ENCODE measurements at places on chromosomes 5 and 9.

DNA sequence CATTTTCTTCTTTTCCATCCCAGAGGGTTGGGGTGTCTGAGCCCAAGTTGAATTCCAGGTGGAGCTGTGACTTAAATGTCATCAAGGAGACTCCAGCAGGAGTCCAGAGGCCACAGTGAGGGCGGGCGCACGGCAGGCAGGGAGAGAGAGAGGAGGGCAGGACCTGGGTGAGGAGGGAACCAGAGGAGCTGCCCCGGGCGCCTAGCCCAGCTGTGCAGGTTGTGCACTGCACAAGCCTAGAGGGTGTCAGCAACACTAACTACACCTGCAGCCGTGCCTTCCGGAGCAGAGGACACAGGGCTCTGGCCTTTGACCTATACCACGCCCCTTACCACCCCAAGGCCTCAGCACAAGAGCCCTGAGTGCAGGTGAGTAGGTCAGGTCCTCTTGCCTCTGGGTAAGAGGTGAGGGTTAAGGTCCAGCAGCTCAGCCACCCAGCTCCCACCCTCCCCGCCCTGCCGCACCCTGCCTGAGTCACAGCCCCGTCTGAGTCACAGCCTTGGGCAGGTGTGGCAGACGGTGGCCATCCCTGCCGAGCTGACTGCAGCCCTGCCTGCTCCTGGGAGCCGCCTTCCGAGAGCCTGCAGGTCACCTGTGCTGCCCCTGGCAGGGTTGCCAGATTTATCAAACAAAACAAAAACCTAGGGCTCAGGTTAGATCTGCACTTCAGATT, 6.4 kb upstream of the AGPAT2 start:
- DNase-seq: no peak

DNA sequence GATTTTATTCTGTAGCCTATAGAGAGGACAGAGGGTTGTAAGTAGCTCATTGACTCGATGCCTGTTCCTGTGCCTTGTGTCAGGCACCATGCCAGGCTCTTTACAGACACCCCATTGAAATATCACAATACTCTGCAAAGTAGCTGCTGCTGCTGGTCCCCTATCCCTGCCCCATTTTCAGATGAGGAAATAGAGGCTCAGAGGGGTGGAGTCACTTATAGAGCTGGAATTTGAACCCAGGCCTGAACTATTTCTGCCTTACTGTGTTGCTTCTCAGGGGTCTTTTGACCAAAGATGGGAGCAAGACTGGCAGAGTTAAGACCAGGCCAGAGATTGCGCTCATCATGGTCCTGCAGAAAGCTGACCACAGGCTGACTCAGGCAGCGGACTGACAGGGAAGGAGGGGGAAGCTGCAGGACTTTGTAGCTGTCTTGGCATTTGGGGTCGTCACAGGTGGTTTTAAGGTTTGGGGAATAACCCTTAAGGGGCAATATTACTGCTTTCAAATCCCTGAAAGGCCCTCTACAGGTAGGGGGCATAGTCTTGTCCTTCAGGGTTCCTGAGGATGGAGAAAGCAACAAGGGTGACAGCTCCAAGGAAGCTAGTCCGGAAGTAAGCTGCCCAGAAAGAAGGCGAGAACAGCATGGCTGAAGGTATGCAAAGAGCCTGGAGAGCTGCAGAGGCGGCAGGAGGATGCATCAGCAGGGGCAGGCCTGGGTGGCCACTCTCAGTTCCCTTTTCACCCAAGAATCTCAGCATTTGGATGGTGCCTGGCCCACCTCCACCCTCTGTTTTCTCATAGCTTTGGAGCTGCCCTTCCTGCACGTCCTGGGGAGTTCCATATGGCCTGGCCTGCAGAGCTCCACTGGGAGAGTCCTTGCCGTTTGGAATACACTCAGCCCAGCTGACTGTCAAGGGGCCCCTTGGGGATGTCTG, 18.3 kb upstream of the NDST1 start:
- DNase-seq: no peak

DNA sequence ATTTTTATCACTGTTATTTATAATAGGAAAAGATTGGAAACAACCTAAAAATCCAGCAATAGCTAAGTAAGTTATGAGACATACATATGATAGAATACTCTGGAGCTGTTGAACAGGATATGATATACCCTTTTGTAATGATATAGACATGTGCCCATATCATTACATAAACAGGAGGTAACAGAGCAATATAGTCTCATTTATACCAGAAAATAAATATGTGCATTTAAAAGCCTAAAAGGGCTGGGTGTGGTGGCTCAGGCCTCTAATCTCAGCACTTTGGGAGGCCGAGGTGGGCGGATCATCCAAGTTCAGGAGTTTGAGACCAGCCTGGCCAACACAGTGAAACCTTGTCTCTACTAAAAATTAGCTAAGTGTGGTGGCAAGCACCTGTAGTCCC, 2.3 kb upstream of the FABP6 start:
- DNase-seq: no peak

DNA sequence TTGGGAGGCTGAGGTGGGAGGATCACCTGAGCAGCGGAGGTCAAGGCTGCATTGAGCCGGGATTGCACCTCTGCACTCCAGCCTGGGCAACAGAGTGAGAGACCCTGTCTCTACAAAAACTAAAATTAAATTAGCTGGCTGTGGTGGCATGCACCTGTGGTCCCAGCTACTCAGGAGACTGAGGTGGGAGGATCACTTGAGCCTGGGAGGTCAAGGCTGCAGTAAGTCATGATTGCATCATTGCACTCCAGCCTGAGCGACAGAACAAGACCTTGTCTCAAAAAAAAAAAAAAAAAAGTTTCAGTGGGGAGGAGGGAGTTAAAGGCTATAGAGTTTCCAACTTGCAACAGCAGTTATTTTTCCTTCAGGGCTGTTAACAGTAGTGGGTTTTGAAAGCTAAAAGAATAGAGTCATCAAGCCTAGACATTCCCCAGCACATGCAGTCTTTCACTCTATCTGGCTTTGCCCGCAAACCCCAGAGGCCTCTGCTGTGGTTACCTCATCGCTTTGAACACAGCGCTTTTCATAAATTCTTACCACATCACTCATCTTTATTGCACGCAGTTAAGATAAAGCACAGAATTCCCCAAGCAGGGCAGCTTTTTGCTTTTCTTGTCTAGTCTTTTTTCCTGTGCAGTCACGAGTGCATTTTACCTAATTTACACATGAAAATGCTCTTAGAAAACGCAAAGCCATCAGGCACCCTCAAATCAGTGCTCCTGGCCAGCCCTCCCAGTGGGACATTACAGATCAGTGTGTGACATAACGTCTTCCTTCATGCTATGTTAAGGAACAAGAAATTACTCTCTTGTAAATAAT, 8.7 kb upstream of the SLC2A8 start:
- no peak for DNase-seq

DNA sequence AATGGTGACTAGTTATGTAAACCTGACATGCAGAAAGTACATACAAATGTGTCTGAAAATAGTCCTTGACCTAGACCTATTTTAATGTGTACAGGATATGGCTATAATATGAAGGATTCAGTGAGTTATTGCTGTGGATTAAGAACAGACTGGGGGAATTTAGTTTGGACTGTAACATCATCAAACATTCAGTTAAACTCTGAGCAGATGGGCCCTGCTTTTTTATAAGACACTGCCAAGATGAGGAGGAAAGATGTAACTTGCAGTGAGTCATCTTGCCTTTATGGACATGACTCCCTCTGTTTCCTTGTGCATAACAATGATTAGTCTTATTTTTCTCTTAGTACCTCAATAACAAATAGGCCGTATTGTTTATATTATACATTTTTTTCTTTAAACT, 12.2 kb downstream of the PPP3R2 start:
- DNase-seq: no peak

DNA sequence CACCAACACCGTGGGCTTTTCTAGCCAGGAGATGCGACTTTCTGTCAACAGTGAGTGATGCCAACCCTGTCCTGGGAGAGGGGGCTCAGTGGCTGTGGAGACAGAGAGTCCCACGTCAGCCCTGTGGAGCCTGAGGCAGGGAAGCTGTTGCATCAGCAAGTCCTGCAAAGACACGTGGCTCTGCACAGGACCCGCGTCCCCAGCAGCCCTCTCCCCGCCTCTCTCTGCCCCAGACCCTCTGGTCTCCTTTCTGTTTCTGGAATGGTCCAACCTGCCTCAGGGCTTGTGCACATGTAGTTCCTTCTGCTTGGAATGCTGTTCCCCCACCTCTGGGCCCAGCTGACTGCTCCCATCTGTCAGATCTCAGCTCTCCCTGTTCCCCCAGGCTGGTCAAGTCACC, 60.4 kb downstream of the HMCN2 start:
- DNase-seq: no peak

DNA sequence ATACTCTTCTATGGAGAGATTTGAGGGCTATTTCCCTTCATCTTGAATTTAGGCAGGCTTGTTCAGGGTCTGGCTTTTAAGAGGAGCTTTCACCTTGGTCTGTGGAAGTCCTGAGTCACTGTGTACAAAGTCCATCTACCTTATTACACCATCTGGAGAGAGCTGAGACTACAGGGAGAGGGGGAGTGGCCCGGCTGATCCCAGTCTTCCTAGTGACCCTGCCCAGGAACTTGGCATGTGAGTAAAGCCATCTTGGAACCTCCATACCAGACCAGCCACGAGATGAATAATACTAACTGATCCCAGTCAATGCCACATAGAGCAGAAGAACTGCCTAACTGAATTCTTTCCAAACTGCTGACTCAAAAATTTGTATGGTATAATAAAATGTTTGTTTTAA, 8.4 kb upstream of the IL6ST start:
- DNase-seq: no peak

- DNase-seq: no peak
Observed at GRCh38 chr5:146507428-146507827, 8.6 kb downstream of the GPR151 start.

DNA sequence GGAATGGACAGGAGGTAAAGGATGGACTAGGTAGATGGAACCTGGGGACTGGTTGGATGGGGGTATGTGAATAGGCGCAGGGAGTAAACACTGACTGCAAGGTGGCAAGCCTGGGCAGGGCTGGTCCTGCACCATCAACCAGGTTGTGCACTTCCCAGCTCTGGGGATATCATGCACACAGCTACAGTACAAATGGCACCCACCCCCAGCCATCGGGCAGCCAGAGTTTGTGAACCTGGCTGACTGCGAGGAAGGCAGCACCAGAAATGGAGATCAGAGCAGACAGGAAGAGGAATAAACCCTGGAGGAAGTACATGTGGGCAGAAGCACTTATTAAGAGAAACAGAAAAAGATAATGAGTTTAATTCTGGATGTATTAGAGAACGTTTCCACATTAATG, 229.1 kb downstream of the ESM1 start:
- DNase-seq: no peak

DNA sequence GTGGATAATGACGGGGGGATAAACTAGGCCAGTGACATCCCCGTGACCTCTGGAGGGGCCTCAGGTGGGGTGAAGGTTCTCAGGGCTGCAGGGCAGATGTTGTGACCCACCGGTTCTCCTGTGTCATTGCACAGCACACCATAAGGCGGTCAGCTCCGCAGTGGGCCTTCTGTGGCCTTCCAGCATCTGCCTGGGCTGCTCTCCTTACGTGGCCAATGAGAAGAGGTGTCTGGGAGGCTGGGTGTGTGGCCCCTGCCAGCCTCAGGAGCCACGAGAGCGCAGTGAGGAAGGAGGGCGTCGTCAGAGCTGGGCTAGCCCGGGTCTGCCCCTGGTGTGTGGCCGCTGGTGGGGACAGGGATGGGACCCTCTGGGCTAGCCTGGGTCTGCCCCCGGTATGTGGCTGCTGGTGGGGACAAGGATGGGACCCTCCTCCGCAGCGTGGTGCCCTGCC, 48.7 kb downstream of the COL5A1 start:
- no peak for DNase-seq

GRCh38 chr5:142716963-142717362, 31.1 kb upstream of the FGF1 start:
- no peak for DNase-seq

DNA sequence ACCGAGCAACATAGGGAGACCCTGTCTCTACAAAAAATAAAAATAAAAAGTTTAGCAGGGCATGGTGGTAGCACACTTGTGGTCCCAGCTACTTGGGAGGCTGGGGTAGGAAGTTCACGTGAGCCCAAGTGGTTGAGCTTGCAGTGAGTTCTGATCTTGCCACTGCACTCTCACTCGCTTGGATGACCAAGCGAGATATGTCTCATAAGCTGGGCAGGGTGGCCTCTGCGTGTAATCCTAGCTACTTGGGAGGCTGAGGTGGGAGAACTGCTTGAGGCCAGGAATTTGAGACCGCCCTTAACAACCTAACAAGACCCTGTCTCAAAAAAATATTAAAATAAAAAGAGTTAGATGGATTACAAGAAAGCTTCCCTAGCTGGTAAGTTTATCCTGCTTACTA, 32.5 kb downstream of the RASA1 start:
- DNase-seq: no peak

GRCh38 chr5:77867194-77867691, 91.1 kb upstream of the TBCA start:
- DNase-seq: no peak
